ENCODE measurements at places on chromosomes 3 and 15.

- DNase-seq = no peak
Observed at GRCh38 chr3:55965776-55966175, 478.7 kb upstream of the WNT5A start.

DNA sequence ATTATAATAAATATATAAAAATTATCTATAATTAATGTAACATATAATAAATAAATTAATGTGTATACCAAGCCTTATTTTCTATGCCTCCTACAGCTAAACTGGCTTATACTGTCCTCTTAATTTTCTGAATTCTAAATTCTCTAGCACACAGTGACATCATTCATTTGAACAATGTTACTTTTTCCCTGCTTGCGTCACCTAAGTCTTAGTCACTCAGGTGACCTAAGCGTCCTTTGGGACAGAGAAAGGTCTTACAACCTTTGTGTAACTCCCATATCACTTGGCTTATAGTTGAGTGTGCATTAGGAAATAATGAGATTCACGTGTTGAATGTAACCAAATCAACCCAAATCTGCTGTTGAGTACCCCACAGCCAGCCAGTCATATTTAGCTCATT lies 48.5 kb upstream of the KCNMB2 start:
- no peak for DNase-seq

- no peak for DNase-seq
Observed at GRCh38 chr3:177836671-177837070, 639.4 kb upstream of the TBL1XR1 start.

GRCh38 chr3:66644549-66644948 lies 143.7 kb upstream of the LRIG1 start:
- DNase-seq = no peak

DNA sequence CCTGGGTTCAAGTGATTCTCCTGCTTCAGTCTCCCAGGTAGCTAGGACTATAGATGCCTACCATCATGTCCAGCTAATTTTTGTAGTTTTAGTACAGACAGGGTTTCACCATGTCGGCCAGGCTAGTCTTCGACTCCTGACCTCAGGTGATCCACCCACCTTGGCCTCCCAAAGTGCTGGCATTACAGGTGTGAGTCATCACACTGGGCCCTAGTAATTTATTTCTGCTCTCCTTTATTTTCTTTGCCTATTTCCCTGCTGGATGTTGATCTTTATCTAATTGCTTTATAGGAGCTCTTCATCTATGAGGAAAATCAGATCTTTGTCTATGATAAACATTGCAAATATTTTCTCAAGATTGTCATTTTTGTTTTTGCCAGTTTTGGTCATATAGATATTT lies 31.7 kb downstream of the UQCC5 start:
- DNase-seq = no peak

DNA sequence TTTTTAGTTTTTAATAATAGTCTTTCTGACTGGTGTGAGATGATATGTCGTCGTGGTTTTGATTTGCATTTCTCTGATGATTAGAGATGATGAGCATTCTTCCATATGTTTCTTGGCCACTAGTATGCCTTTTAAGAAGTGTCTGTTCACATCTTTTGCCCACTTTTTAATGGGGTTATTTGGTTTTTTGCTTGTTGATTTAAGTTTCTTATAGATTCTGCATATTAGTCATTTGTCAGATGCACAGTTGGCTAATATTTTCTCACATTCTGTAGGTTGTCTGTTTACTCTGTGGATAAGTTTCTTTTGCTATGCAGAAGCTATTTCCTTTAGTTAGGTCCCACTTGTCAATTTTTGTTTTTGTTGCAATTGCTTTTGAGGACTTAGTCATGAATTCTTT lies 185.4 kb downstream of the SUCNR1 start:
- no peak for DNase-seq

DNA sequence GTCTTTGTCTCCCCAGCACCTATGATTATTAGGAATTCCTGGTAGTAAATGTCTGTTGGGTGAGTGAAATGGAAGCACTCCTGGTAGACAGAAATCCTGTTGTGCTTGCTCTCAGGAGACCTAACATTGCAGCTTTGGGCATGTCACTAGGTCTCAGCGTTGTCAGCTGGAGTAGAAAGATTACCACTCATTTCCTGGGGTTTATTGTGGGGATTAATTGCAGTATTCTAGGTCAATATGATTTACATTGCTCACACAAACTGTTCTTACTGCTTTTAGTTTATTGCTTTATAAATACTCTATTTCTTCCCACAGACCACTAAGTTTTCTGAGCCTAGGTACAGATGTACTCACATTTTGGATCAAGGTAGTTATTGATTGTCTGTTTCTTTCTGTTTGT lies 5.1 kb downstream of the TSEN2 start:
- DNase-seq = no peak

DNA sequence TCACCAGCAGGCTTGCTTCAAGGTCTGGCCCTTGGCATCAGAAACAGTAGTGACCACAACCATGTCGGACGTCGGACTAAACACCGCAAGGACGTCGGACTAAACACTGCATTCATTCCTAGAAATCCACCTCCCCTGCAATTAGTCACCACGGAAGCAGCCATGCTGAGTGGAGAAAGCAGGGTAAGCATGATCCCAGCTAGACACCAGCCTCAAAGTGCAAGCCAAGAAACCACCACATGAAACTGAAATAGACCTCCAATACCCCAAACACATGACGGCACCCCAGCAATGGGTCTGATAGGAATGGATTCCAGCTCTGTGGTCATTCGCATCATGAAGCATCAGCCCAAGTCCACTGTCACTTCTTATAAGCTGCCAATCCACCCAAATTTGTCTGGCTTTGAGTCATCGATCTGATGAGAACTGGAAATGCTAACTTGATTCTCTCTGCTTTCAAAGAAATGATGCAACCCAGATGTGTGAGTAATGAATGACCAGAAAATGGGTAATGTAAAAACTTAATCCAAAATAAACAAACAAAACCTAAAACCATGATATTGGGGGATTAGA lies 348.3 kb upstream of the TMCO5A start:
- no peak for DNase-seq

GRCh38 chr3:16365491-16366128 lies 100.6 kb downstream of the OXNAD1 start:
- DNase-seq = no peak

DNA sequence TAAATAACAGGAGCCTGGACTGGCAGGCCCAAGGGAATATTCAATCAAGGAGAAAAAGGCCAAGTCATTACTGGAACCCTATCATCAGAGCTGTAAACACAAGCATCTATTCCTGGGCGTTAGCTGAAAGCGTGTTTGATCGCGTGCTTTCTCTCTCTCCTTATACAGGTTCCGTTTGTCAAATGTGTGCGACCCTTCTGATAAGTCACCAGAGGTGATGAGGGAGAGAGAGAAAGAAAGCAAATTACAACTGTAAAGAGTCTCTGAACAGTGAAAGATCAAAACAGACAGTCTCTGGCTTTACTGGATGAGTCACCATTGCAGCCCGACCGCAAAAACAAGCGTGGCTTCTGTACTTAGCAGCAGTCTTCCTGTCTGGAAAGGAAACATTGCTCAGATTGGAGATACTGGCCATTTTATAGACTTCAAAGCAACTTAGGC lies 39.5 kb upstream of the TPRG1 start:
- DNase-seq = peak; percentile 85

Measured in CD4-positive, alpha-beta T cell treated with Interleukin-12 subunit alpha and Interleukin-12 subunit beta, for 1 hour (primary cell).